Tongue (tissue), 3 donors: ENCODE measurements at places on chromosomes 12 and 14. TPM values are rescaled to one million over a fixed set of nuclear protein-coding genes. Genes with fewer than 3 reads are reported as not detected.

Gene TSPAN8
- 0.51 TPM for total RNA-seq

Gene DPY19L2
- 19.1 TPM for total RNA-seq

Gene ACSM4
- total RNA-seq, result not detected

Gene OTX2
- 0.10 TPM for total RNA-seq

Gene FBXL14
- total RNA-seq, result 7.8 TPM

Gene NPAS3
- 4.4 TPM for total RNA-seq

Gene NR1H4
- total RNA-seq, result 0.92 TPM

Gene TRHDE
- total RNA-seq, result 1.8 TPM

Gene CAPZA3
- not detected for total RNA-seq

Gene SLC8A3
- 28.4 TPM for total RNA-seq

GRCh38 chr12:116962197-116962596, 51.4 kb downstream of the FBXW8 start:
- DNase-seq, result no peak

DNA sequence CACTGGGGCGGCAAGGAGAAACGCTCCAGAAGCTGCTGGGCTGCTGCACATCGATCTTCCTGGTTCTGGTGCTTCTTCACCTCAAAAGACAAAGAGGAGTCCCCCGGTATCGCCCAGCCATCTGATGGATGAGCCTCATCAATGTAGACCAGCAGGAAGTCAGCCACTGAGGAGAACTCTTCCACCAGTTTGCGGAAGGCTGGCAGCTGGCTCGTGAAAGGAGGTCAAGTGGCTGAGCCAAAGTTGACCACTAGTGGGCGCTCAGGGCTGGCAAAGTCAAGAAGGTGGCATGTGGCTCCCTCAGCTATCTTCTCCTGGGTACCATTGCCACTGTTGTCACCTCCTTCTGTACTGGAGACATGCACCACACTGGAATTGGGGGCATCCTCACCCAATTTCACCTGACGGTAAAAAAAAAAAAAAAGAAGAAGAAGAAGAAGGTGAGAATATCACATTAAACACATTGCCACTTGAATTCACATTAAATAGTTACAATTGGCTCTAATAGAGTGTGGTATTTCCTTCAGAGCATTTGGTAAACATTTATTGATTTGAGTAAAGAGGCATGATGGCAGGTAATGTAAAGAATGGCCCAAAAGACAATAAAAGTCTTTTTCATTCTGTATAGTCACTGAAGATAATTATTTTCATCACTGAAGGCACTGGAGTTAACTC, 8.3 kb downstream of the DIO2 start:
- no peak for DNase-seq

GRCh38 chr12:49212572-49212971, 23.7 kb upstream of the TUBA1A start:
- peak; percentile 54 for DNase-seq

- DNase-seq, result peak; percentile 46
Observed at GRCh38 chr12:107318806-107319532, 225.6 kb upstream of the CRY1 start.

DNA sequence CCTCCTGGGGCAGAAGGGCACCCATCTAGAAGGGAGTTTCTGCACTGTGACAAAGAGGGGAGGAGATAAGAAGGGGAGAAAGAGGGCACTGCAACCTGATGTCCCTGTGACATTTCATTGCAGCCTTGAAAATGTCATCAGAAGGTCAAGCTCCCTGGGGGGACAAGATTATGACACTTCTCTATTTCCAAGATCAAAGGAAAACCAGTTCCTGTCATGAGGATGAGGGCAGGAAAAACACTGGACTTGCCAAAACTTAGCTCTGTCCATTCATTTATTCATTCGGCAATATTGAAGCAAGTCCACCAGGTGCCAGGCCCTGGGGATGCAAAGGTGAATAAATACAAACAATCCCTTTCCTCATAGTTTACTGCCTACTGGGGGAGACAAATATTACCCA, 138.4 kb upstream of the CDKN3 start:
- DNase-seq, result no peak

- DNase-seq, result peak; percentile 19
Observed at GRCh38 chr12:44875417-44875953, 630 bp downstream of the NELL2 start.

GRCh38 chr14:59358784-59359183, 106.4 kb downstream of the GPR135 start:
- DNase-seq, result no peak

DNA sequence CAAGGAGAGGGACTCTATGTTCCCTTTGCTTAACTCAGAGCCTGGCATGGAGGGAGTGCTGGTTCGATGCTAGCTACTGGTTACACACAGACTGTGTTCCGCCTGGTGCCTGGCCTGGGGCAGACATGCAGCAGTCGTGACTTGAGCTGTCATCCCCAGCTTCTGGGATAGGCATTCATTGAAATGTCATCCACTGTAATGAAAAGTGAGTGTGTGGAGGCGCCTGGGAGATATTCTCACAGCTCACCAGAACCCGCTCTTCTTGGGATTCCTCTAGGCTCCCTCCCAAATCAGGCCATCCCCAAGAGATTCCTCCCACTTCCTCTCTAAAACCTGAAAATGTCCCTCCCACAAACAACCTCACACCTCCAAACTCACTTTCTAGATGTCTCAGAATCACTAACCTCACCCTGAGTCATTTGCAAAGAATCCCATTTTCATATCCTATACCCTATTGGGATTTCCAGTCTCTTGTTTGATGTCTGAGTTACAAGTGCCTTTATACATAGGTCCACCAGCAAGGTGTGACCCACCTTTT, 82.8 kb downstream of the CRACR2A start:
- no peak for DNase-seq

- DNase-seq, result no peak
Observed at GRCh38 chr14:61671082-61671481, 24.2 kb upstream of the HIF1A start.

- DNase-seq, result no peak
Observed at GRCh38 chr14:67428501-67429031, 16.6 kb upstream of the PLEK2 start.

DNA sequence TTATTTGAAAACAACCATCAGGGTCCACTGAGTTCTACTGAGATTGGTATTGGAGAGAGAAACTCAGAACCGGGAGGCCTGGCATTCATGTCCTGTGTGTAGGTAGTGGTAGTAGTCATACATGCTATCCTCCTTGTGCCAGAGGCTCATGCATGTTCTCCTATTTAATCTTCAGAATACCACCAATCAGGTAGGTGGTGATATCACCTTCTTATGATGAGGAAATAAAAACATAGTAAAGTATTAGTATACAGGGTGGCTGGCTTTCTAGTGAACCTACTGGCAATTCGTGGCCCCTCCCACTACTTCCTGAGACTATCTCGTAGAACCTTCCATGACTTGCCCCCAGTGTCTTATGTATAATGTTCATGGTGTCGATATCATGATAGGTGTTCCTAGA, 40.5 kb upstream of the EID3 start:
- no peak for DNase-seq

- DNase-seq, result no peak
Observed at GRCh38 chr14:96027431-96028355, 11.5 kb upstream of the C14orf132 start.

DNA sequence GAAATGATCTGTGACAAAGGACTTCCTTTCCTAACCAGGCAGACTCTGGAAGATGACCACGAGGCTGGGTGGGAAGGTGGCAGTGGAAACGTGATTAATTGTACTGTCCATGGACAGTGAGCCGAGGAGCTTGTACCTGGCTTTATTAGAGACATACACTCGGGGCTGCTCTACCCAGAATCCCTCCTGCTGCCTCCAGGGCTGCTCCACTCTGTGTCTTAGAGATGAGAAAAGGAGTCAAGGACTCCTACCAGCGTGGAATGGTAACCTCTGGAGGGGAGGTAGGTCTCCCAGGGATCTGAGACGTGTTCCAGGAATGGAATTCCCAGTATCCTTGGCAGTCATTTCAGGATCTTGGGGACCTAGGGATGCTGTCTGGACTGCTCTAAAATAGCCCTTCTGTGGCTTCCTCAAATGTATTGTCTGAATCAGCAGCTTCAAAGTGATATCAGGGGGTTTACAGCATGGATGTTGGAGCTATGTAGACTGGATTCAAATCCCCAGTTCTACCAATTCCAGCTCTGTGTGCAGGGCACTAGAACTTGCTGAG, 237.8 kb downstream of the CACNA1C start:
- DNase-seq, result no peak

GRCh38 chr12:6817662-6818157, 3.9 kb upstream of the GPR162 start:
- no peak for DNase-seq

DNA sequence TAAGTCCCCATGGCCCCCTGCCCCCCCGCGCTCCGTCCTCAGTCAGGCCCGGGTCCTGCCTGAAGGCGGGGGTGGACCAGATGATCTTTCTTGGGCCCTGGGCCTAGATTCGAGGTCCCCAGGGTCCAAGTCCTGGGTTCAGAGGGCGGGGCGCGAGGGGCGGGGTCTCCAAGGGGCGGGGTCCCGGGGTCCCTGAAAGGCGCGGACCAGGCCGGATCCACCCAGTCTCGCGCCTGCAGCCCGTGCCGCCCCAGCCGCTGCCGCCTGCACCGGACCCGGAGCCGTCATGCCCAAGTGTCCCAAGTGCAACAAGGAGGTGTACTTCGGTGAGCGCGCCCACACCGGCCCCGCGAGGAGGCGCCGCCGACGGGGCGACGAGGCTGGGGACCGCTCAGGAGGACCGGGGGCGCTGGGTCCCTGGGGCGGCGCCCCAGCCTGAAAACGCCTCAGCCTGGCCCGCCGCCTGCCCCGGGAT, 325 bp downstream of the CRIP1 start:
- DNase-seq, result no peak
